ENCODE measurements at places on chromosomes 7 and 10.

DNA sequence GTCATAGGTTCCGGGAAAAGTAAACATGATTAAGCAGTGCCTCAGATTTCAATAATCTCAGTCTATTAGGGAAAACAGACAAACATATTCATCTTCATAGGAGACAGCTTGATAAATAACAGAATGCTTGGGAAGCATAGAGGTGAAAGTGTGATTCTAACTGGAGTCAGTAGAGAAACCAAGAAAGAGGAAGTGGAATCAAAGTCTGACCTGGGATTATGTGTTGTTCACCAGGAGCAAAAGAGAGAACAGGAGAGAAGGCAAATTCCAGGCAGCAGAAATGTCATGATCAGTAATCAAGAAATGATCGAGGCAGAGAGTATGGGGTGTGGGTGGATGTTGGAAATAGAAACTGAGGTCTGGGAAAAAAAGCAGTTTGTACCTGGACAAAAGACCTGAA is 43.7 kb downstream of the DGKB start:
- no peak for DNase-seq

DNA sequence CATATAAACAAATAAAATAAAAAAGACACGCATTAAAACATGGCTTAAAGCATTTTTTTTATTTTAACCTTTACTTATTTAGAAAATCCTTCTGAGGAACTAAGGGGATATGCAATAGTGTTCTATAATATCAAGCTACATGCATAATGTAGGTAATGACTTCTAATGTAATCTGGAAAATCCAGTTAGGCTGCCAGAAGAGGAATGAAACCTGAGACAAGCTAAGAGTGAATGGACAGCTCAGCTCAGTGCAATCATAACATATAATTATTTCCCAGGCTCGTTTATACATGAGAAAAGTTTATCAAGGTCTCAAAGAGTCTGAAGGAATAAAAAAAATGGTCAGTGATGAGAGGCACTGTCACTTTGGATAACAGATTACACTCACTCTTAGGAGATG is 649.0 kb upstream of the PCDH15 start:
- DNase-seq, result no peak

- DNase-seq, result no peak
These were observed 47.8 kb downstream of the HERPUD2 start for GRCh38 chr7:35647171-35647574.

DNA sequence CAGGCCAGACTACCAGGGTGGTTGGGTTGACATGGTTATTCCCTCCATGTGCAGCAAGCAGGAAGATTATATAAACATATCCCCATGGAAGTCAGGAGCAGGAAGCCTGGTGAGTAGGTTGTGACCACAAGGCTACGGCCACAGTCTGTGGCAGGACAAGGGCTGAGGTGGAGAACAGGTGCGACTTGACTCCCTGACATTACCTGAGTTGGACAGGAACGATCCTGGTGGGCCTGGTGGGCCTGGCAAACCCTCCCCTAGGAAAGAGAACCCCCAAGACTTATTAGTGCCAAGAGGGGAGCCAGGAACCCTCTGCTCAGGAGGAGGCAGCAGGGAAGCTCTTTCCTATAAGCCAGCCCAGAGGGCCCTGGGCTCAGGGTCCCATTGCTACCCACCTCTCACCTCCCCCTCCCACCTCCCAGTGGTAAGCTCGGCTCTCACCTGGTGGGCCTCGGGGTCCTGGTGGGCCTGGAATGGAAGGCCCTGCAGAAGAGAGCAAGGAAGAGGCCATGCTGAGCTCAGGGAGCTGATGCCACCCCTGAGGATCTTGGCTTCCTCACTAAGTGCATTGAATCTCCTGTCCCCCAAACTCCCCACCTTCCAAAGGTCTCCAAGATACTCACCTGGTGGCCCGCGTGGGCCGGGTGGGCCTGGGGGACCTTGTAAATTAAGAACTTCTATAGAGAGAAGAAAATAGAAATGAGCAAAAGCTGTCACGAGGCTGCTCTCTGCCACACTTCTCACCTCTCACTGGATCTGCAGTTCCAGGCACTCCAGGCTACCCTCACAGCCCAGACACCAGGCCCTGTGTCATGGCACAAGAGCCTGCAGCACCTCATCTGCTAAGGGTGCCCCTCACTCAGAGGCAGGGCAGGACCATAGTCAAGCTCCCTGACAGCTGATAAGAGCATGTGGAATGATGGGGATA is 44.6 kb downstream of the COL17A1 start:
- DNase-seq, result no peak

DNA sequence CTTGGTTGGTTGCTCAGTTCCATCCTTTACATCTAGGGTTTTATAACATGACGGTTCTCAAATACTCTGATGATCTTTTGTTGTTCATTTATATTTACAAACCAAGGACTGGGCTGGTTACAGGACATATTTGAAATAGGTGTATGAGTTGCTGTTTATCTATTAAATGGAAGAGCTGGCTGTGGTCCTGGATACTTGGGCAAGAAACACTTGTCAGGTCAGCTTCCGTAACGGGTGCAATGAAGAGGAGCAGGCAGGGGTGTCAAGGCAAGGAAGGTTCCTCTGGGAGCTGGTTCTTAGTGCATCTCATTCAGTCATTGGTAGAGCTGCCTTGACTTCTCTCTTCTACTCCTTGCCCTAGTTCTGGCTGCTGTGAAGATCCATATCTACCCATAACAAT is 4.8 kb upstream of the TMEM26 start:
- no peak for DNase-seq

DNA sequence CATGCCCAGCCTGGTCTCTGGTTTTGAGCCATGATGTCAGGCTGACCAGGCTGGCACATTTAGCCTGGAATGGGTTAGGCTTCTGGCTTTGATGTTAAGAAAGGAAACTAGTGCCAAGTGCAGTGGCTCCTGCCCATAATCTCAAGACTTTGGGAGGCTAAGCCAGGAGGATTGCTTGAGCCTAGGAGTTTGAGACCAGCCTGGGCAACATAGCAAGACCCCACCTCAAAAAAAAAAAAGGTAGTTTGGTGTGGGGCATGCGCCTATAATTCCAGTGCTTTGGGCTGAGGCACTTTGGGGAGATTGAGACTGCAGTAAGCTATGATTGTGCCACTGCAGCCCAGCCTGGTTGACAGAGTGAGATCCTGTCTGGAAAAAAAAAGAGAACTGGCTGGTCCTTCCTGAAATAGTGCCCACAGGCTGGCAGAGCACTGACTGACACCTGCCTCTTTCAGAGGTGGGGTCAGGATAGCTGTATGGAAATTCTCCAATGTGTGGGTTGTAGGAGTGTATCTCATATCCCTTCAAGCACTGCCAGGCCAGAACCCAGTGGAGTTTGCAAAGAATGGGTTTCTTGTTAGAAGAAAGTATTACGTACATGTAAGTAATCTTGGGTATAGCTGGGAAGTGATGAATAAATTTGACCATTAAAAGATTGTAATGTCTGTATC is 61.3 kb downstream of the KAT6B start:
- no peak for DNase-seq

DNA sequence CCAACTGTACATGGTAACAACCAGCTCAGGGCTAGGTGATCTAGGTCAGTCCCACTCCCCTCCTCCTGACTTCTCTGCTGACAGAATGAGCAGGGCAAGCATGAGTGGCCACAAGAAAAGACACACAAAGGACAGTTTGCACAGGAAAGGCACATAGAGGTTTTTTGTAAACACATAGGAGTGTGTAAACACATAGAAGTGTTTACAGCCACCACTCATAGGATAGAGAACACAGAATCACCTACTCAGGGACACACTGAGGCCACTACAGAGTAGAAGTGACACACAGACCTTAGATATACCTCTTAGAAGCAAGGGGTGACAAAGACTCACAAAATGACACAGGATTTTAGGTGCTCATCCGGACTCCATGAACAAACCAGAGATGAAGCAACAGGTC is 19.0 kb downstream of the NUDCD3 start:
- DNase-seq, result no peak

GRCh38 chr10:97228130-97228774 is 42.5 kb upstream of the SLIT1 start:
- DNase-seq, result no peak
